Adrenal gland (tissue), 19 donors: ENCODE measurements at places on chromosomes 6 and 20. TPM values are rescaled to one million over a fixed set of nuclear protein-coding genes. Genes with fewer than 3 reads are reported as not detected.

- no peak for DNase-seq
Measured at GRCh38 chr20:37734228-37734985, 40.6 kb downstream of the CTNNBL1 start.

The OXT gene
- polyA plus RNA-seq: not detected

The ADGRB3 gene
- polyA plus RNA-seq: 4.6 TPM

DNA sequence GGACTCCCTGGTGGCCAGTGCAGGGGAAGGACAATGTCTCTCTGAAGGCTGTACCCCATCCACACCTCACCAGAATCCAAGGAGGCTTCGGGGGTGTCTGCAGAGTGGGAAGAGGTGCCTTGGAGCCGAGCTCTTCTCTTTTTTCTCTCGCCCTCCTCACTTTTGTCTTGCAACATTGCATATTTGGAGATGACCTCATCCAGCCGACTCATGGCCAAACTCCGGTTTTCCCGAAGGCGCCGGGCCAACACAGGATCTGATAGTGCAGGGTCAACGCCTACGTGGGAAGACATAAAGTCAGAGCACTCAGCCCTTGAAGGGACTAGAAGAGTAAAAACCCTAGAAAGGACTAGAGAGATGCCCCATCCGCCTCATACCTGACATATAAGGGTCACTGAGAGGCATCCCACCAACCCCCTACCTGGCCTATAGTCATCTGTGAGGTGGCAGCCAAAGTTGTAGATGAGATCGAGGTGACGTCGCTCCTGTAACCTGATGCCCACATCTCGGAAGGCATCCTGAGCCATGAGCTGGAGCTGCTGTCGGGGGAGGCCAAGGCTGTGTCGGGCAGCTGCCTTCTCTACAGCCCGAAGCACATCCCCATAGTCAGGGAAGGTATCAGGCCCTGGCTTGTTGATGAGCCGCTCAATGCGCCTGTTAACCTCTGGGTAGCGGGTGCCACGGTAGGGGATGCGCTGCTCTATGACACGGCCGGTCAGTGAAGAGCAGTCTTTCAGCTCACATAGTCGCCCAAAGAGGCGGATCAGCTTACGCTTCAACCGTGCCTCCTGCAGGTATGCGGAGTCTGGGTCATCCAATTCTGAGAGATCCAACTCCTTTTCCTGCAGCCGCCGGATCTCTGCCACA, 3.0 kb upstream of the ZBTB22 start:
- DNase-seq: peak; percentile 95

GRCh38 chr6:455006-455585, 63.5 kb downstream of the IRF4 start:
- no peak for DNase-seq

DNA sequence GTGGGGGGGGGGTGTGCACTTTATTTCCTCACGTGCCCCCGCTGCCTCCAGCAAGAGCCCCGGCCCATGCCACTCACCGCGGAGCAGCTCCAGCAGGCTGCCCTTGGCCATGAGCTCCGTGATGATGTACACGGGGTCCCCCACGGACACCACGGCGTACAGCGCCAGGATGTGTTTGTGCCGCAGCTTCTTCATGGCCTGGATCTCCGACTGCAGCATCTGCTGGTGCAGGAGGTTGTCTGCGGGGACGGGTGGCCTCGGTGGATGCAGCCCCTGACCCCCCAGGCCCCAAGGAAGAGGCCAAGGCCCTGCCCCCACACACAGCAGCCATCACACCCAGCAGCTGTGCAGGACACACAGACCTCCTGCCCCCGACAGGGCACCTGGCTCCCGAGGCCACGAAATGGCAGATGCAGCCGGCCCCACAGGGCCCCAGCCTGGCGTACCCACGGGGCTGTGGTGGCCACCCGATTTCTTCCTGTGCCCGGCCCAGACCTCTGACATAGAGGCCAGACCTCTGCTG, 4.7 kb downstream of the PTK6 start:
- DNase-seq: no peak

GRCh38 chr20:41173161-41173721, 35.9 kb downstream of the PLCG1 start:
- peak; percentile 84 for DNase-seq

DNA sequence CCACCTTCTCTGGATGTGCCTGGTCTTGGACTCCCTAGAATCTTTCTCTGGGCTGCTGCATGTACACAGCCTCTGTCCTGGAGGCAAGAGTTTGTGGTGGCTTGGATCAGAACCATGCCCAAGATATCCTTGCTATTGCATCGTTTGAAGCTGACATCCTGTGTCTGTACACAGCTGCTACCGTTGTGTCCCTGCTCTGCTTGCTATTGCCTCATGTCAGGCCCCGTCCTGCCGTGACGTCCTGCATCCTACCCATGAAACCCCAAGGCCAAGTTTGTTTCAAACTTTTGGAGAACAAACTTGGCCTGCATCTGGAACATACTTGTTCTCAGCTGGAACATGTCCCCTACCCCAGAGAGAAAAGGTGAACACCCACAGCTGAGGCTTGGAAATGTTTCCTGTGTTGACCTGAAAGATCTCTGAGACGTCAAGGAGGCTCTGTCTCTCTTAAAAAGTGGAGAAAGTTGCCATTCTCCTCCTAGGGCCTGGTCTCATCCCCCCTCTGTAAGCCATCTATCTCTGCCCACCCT, 78.1 kb downstream of the HFE start:
- no peak for DNase-seq

DNA sequence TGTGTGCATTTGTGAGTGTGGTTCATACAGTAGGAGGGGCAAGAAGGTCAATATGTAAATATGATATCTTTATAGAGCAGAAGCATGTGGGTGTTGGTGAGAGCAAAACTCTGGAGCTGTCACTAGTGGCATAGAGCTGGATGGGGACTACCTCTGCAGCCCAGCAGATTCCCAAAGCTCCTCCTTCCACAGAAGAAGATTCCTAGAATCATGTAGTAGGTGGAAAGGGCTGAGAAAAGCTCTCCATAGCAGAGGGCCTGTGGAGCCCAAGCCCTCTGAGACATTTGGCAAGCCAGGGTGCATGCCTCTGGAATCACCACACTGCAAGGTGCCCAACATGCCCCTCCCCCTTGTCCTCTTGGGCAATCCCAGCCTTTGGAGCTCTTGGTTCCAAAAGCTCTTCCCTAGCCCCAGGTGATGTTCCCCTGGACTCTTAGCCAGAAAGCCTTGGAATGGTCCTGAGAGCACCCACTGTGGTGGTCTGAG, 233.2 kb downstream of the LRFN2 start:
- no peak for DNase-seq

DNA sequence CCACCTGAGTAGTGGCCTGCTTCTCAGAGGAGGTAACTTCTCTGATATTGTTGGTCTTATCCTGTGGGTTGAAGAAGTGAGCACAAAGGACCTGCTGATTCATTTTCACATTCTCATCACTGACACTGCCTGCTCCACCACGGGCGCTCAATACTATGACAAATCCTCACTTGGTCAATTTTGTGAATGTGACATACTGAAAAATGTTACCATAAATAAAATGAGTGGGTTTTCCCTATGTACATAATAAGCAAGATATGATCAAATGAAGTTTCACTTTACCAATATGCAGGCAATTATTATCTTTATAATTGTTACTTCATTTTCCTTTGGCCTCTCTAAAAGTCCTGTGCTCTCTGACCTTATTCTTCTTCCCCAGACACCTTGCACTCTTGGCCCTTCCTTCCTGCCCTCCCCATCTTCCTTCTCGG, 71.5 kb upstream of the RIPOR2 start:
- DNase-seq: no peak

DNA sequence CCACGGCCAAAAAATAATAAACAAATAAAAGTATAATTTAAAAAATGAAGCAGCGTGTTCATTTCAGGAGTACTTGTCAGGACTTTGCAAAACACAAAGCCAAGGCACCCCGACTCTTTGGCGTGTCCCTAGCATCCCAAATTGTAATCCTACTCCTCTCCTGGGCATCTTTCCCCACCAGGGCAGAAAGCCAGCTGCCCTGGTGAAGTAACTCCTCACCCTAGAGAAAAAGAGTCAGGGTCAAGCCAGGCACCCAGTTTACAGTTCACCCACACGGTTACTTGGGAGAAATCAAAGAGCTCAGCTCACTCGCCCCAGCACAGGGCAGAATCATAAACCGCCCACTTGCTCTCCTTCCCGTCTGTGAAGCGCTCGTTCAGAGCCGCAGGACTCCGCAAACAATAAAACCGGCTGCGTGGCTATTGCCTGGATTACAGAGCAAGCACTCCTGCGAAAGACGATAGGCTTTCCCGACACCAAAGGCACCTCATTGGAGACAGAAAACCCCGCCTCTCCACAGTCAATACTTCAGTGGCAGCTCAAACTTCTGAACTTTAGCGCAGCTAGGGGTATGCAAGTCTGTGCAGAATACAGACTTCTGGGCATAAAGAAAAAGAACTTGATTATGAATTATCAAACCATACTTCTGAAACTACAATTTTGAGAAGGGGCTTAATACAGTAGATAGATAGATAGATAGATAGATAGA, 73.0 kb upstream of the NHSL1 start:
- DNase-seq: peak; percentile 58
